Kidney (tissue), 22 donors: ENCODE measurements at places on chromosomes 7 and 10. TPM values are rescaled to one million over a fixed set of nuclear protein-coding genes. Genes with fewer than 3 reads are reported as not detected.

DNA sequence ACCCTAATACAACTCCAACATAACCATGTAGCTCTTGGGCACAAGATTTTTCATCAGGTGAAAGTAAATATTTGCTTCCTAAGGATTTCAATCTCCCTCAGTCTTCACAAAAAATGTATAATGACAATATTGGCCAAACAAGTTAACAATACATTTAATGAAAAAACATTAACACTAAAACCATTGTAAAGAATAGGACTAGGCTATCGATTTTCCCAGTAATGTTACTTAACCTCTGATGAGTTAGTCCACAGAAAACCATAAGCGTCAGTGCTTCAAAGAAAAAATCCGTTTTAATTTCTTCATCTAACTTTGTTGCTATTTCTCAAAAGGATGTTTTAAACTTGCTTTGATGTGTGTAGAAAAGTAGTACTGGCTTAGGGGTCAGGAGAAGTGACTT, 1.2 kb downstream of the ZNF33B start:
- no peak for DNase-seq

GRCh38 chr7:116575853-116576252, 51.0 kb downstream of the CAV1 start:
- DNase-seq: no peak

Gene XRCC2
- polyA plus RNA-seq: 0.22 TPM

Gene NAMPT
- polyA plus RNA-seq: 16.5 TPM
